ENCODE measurements at places on chromosomes 2 and 18.

DNA sequence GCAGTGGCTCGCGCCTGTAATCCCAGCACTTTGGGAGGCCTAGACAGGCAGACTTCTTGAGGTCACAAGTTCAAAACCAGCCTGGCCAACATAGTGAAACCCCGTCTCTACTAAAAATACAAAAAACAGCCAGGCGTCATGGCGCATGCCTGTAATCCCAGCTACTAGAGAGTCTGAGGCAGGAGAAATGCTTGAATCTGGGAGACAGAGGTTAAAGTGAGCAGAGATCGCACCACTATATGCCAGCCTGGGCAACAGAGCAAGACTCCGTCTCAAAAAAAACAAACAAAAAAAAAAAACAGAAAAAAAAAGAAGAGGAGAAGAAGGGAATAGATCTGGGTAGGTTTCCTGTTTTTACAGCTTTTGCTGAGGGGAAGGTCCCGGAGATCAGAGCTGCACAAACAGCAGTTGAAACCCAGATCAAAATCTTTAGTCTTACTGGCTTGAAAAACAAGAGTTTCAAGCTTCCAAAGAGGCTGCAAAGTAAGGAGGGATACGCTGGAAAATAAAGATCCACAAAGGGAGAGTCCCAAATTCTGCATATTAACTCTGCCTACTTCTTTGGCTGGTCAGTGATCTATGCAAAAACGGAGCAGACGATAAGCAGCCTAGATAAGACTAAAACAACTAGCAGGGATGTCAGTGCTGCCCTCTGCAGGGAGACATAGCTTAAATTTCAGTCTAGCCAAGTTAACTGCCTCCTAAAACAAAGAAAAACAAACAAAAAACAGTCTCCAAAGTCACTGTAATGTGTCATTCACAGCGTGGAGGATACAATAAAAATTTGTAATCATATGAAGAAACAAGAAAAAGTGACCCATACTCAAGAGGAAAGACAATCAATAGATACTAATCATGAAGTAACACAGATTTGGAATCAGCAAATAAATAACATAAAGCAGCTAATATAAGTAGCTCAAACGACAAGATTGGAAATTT, 74.1 kb downstream of the TLK1 start:
- no peak for DNase-seq

GRCh38 chr18:80157708-80158343, 48.8 kb downstream of the ADNP2 start:
- peak; percentile 64 for DNase-seq

DNA sequence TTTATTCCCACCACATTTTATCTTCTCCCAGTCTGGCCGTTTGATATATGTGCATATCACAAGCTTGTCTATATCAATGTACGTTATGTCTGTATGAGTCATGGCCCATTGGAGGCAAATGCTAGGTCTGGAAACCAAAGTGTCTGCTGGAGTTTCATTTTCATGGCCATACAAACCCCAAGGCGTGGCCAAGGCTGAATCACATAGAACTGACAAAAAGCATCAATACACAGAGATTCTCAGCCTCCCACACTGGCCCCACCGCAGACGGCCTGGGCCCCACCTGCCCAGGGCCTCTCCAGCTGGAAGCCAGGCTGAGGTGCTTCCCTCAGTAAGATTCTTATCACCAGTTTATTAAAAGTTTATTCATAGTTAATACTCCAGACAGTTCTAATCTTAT, 40.5 kb upstream of the SALL3 start:
- DNase-seq: no peak

GRCh38 chr18:35705988-35706387, 124.4 kb downstream of the GALNT1 start:
- DNase-seq: no peak

DNA sequence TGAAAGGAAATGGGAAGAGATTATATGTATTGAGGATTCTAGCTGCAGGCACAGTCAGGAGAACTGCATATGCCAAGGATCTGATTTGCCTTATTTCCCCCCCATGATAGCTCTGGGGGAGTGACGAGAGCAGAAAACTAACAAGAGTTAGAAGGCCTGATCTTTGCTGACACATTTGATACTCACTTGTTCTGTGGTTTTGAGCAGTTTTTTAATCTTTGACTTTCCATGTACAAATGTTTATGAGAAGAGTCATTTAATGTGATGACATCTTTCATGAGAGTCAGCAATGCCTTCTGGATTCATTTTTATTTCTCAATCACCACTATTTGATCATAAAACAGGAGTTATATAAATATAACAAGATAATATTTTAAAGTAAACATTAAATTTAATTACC, 12.7 kb upstream of the SERPINB7 start:
- DNase-seq: no peak

DNA sequence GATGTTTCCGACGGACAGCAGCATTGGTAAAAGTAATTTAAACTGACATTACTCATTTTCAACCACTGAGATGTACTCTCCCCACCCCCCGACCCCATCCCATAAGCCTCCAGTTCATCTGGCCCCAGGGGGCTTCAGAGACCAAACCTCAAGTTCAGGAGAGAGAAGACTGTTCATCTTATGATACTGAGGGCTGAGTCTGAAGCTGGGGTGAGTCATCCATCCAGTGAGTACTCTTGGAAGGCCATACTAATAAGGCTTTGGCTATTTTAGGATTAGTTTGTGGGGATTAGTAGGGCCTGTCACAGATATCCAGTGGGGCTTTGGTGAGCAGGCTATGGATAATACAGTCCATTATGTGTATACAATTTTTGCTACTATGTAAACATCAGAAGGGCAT, 125.3 kb upstream of the APCDD1 start:
- no peak for DNase-seq

DNA sequence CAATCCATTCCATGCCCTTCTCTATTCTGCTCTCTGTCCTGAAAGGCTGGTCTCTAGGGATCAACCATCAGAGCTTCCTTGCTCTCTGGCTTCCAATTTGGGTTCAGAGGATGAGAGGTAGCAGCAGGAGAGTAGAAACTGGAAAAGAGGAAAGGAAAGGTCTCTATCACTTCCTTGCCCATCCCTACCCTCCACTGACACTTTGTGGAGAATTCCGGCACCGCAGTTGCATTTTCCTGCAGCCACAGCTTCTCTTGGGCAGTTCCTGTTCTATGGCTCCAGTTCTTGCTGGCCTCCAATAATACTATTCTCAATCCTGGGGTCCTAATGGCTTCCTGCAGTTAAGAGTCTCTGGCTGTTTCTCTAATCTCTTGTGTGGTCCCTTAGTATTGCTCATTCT, 13.3 kb upstream of the IMPACT start:
- DNase-seq: no peak

GRCh38 chr2:236627193-236627592, 57.6 kb downstream of the ACKR3 start:
- DNase-seq: no peak
